ENCODE measurements at places on chromosomes 11 and 22.

DNA sequence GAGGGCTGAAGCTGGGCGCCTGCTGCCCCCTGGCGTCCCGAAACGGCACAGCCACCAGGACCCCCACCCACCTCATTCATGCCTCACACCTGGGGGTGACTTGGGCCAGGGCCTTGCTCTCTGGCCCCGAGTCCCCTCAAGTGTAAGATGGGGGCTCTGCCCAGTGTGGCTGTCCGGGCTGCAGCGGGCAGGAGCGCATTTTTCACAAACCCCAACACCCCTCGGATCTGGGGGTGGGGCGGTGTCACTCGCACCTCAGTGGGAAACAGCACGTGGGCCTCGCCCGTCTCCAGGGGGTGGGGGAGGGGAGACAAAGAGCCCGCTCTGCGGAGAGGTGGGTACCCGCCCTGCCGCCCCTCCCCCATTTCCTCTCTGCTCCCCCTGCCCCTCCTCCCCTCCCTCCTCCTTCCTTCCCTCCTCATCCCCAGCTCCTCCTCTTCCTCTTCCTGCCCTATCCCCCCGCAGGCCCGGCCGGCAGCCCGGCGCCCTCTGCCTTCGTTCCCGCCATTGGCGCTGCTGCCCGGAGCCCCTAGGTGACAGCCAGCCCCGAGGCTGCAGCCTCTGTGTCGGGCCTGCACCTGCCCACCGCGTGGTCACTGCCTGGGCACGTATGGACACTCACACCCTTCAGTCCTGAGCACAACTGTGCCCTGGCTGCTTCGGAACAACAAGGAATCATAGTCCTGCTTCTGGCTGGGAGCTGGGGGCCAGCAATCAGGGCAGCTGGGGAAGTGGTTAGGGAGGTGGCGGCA, 6.8 kb upstream of the CDKN1C start:
- DNase-seq = peak; percentile 63

- DNase-seq = no peak
Observed at GRCh38 chr22:32569956-32570355, 95.3 kb downstream of the FBXO7 start.

- no peak for DNase-seq
Observed at GRCh38 chr22:36136475-36136874, 24.1 kb downstream of the APOL3 start.

GRCh38 chr11:68398995-68399851, 61.3 kb upstream of the PPP6R3 start:
- no peak for DNase-seq

DNA sequence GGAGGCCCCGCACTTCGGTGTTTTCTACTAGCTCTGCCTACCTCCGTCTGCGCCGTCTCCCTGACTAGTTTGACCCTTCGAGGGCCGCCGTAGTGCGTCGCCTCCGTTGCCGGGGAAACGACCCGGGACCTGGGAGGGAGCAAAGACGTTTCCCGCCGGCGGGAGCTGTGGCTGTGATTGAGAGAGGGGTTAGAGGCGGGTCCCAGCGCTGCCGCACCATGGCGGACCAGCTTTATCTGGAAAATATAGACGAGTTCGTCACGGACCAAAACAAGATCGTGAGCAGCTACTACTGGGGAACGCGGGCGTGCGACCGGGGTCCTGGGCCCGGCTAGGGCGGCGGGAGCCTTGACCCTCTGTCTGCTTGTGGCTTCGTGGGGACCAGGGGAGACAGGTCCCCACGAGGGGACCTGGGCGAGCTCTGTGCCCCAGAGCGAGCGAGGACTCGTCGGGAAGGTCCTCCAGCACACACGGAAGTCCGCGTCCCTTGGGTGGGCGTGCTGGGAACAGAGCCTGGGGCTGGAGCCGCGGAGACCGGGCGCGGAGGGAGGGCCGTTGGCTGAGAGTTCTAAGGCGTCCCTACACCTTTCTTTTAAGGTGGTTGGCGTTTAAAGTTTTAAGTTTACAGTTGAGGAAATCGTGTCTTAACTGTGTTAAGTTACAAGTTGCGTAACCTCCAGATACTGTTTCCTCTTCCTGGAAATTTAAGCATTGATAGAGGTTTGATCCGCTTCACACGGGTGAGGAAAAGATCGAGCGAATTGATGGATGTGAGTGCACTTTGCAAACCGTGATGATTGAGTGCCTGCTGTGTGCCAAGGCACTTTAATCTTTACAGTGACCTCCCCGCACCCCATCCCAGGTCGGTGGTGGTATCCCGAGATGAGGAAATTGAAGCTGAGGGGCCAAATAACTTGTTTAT, at the start of gene POLD3:
POLD3 (plus strand) TSS at position 142 of the 922 bp plus-strand sequence; CDS start at position 219, 77 bp downstream.
- peak; percentile 96 for DNase-seq

- DNase-seq = no peak
Observed at GRCh38 chr11:36029616-36030015, 85.8 kb downstream of the LDLRAD3 start.

- DNase-seq = no peak
Observed at GRCh38 chr11:85626496-85626895, 648 bp downstream of the DLG2 start.

DNA sequence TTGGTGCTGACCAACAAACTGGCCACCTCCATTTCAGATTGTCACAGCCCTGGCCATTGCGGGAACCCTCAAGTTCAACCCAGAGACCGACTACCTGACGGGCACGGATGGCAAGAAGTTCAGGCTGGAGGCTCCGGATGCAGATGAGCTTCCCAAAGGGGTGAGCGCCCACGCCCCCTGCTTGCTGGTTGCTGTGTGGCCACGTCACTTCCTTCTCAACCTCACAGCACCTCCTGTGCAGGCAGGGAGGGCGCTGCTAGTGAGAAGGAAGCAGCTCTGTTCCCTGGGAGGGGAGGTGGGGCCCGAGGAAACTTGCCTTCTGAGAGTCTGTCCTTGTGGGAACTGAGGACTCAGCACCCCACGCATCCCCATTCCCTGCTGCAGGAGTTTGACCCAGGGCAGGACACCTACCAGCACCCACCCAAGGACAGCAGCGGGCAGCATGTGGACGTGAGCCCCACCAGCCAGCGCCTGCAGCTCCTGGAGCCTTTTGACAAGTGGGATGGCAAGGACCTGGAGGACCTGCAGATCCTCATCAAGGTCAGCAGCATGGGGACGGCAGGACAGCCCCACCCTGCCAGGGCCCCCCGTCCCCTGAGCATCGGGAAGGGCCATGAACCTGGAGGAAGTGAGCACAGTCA, 19.3 kb downstream of the POLR3H start:
- peak; percentile 68 for DNase-seq

DNA sequence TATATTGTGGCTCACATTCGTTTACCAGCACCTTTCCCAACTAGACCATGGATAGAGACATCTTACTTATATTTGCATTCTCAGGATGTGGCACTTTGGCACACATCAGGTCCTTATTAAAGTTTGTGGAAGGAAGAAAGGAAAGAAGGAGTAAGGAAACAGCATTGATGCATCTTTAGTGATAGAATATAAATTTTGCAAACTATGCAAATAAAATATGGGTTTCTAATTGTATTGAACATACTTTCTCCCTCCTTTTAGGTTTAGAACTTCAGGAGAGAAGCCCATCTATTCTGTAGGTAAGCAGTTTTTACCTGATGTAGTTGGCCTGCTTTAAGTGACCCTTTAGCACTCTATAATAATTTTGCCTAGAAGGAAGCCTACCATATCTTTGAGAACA, 20.4 kb downstream of the MRPL48 start:
- DNase-seq = no peak

DNA sequence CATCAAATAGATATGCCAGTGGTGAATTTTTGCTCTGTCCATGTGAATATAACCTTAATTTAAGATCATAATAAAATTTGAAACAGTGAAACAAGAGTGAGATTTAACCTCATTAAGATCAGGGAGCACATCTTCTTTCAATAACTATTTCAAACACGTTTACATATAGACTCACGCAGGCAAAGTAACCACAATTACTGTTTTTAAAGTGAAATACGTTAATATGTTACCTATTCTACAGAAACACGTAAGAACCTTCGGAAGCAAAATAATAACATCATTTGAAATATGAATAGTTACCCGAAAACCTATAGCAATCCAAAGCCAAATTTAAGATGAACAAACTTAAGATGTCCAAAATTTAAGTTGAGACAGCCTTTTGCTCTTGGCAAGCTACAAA, 136.2 kb upstream of the ZC3H12C start:
- DNase-seq = no peak

DNA sequence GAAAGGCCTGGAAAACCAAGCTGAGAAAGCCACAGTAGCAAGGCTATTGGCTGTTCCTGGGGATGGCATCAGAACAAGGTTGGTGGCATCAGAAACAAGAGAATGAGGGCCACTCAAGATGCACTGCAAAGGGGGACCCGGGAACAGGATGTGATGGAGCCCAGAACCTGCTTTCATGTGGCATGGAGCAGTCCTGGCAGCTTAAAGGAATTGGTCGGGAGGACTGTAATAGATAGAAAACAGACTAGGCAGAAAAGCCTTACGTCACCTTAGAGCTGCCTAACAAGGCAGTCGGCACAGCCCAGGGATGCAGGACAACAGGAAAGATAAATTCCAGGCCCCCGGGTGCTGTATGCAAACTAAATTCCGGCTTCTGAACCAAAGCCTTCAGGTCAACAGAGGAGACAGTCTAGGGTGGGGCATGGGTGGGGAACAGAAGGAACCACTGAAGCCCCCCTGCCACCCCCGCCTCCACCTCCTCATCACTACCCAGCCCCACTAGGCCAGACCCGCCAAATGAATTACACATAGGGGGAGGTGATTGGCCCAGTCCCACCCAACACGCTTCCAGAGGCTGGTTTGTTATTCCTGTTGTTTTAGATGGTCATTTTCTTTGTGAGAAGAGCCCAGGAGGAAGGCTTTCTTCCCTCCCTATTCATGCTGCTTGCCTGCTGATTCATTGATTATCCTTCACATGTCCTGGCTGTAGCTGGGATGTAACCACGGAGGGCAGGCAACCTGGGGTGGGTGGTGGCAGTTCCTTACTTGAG, 25.7 kb upstream of the LRRC55 start:
- DNase-seq = no peak

GRCh38 chr11:117766576-117766975, 30.4 kb downstream of the DSCAML1 start:
- DNase-seq = no peak

DNA sequence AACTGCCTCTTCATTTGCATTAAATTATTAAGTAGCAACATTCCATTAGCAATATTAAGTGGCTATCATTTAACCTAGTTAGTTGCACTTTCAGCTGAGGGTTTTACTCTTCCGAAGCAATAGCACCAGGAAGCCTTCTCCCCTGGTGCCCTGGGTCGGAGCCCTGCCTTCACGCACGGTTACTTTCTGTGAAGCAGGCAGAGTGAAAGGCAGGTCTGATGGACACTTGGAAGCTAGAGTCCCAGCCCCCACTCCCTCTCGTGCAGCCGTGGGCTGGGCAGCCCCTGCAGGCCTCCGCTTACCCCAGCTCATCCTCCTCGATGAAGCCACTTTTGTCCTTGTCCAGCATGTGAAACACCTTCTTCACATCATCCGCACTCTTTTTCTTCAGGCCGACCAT, 2.0 kb downstream of the PVALB start:
- no peak for DNase-seq
